Foreskin fibroblast (primary cell): ENCODE measurements at places on chromosomes 16 and 17.
A peak's percentile ranks its signal among the peaks of the same experiment; 100 is the strongest.

- DNase-seq, result no peak
These were observed 38.4 kb upstream of the IRX6 start for GRCh38 chr16:55285586-55285985.

- DNase-seq, result peak; percentile 66
These were observed 19.3 kb downstream of the CD2BP2 start for GRCh38 chr16:30335598-30336474.

- no peak for DNase-seq
These were observed 6.5 kb upstream of the BAIAP2 start for GRCh38 chr17:81028506-81028858.

DNA sequence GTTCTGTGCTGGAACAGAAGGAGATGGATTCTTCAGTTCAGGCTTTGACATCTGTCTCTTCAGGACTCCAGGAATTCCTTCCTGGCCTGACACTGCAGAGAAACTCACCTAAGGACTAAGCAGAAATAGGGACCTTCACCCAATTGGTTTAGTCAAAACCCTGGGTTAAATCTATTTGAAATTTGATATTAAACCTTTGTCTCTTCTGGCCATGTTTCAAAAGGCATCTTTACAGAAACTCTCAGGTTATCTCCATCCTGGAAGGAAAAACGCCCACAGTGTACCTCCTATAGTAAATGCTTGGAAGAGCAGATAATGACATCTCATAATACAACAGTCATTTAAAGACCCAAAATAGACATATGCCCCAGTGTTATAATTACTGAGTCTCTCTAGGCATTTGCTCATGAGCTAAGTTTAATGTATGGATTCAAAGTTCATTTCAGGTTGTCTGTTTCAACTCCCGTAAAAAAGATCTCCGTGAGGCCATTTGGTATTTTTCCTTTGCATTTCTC lies 5.6 kb upstream of the HOXB4 start:
- no peak for DNase-seq

DNA sequence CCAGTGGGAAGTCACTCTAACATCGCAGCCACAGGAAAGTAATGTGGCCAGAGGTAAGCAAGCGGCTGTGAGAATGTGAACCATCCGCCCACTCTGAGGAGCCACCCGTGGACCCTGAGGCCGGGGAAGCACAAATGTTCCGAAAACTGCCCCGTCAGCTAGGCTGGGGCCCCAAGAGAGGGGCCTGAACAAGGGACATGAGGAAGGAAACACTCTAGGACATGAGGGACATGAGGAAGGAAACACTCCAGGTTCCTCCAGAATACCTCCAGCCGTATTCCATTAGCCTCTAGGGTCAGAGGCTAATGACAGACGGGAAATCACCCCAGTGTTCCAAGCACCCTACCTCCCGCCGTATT lies 317 bp downstream of the TEFM start:
- DNase-seq, result no peak

- DNase-seq, result no peak
These were observed 14.7 kb upstream of the RUNDC3A start for GRCh38 chr17:44293509-44294226.

- no peak for DNase-seq
These were observed 30.0 kb downstream of the RAB11FIP3 start for GRCh38 chr16:455453-455852.

GRCh38 chr17:29095439-29095838 lies 52.5 kb downstream of the PIPOX start:
- no peak for DNase-seq

DNA sequence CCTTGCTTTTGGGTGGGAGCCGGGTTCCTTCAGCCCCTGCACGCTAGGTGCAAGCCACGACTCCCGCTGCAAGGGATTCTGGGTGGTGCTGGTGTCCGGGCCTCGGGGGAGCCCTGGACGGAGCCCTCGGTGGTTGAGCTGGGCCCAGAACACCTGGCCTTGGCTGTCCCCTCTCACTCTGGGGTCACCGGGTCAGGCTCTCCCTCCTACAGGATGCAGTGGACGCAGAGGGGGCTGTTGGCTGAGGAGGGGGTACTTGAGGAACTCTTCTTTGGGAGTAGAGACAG lies 27.9 kb upstream of the SLC38A10 start:
- DNase-seq, result no peak

DNA sequence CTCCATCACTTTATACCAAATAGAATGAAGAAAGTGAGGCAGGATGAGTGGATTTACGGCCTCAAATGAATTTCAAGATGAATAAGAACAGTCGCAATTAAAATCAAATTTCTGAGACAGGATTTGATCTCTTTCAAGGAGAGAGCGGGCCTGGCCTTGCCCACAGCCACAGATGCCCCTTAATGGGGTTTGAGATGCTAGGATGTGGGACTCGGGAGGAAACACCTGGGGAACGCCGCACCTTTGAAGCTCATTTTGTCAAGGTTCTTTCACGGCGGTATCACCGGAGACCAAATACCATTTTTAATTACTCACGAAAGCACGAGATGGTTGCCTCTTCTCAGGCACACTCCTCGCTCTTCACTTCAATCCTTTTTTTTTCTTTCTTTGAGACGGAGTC lies 178.1 kb upstream of the SDK2 start:
- no peak for DNase-seq

- DNase-seq, result no peak
These were observed 14.8 kb downstream of the UTS2R start for GRCh38 chr17:82386255-82386831.
